ENCODE measurements at places on chromosomes 2 and 18.

GRCh38 chr2:112182581-112183034, 44.4 kb downstream of the FBLN7 start:
- DNase-seq = no peak

GRCh38 chr2:124501575-124502152, 476.6 kb downstream of the CNTNAP5 start:
- no peak for DNase-seq

DNA sequence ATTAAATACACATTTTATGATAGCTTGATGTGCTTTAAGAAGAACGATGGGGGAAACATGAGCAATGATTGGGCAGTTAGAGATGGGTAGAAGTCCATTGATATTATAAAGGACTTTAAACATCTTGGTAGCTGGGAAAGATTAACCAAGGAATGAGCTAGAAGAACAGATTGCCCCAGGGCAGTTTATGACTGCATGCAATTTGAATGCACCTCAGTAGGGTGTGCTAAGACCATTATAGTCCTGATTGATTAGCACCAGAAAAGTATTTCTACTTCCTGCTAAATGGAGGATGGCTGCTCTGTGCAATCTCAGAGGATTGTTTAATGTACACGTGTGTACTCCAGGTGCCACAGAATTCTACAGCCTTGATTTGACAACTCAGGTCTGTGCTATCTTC, 641.9 kb downstream of the CNTNAP5 start:
- DNase-seq = no peak

DNA sequence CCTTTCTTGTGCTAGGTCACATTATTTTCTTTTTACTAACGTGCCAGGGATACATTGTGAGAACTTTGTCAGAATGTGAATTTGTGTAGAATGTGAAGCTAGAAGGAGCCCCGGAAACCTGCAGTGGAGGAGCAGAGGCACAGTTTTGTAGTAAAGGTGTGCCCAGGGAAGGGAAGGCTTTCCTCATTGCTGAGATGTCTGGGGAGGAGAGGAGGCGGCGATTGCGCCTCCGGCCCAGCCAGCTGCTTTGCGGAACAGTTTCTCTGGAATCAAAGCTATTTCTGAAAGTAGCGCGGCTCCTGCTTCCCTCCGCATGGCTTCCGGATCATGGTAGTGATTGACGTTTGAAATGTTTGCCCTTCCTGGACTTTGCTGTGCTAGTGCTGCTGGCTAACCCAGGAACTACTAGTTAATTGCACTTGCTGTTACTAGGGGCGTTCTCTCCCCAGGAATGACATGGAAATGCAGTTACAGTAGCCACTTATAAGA, 83.1 kb upstream of the RBM44 start:
- no peak for DNase-seq

DNA sequence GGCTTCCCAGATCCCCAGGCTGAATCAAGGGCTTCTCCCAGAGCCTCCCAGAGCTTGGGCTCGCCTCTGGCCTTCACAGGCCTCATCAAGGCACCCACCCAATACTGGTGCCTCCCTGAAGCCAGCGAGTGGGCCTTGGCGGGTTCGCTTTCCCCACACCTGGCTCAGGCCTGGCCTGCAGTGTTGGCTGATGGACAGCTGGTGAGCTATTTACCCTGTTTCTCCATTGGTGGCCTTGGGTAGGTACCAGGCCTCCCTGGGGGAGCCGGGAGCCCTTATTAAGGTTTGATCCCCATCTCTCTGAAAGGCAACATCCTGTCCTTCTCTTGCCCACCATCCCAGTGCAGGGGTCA, 18.2 kb upstream of the DUSP2 start:
- no peak for DNase-seq

GRCh38 chr18:39591649-39592048, 2026.1 kb upstream of the CELF4 start:
- no peak for DNase-seq

DNA sequence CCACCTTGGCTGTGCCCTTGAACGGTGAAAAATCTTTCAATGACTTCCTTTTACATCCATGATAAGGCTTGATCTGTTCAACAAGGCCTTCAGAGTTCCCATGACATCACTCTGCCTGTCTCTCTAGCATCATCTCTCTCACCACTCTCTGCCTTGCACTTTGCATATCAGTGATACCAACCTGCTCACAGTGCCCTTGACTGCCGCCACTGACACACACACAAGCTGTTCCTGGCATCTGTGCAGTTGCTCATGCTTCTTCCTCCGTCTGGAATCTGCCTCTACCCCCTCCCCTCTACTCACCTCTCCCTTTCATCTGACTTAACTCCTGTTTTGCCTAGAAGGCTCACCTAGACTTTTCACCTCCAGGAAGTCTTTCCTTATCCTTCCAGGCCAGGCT, 79.1 kb upstream of the SEC11C start:
- no peak for DNase-seq

- no peak for DNase-seq
These were observed 16.0 kb downstream of the TET3 start for GRCh38 chr2:74000666-74001065.

- DNase-seq = no peak
These were observed 38.1 kb downstream of the TMEM37 start for GRCh38 chr2:119469661-119470297.

DNA sequence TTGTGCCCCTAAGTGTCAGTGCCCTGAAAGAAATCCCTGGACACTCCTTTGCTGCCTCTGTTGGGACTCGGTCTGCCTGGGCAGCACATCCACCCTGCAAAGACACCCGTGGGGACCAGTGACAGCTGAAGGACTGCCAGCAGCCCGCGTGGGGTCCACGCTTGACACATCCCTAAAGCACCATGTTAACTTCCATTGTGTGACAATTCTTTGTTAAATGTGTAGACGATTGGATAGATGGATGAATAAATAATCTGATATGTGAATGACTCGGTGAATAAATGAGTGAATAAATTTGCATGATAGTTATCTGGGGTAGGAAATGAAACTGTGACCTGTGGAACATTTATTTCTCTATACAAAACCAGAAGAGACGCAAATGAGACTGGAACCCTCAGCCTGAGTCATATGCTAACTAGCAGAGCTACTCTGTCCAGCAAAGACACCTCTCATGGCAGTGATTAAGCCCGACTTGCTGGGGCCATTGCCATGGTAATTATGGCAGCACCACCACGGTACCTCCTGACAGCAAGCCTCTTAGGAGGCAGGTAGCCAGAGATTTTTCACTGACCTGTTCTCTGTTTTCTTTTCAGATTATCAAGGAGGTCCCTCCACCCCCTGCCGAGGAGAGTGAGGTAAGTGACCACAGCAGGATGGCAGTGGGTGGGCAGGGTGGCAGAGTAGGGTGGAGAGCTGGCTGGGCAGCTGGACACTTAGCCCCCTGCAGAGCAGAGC, 156.8 kb downstream of the ANTXR1 start:
- peak; percentile 42 for DNase-seq

DNA sequence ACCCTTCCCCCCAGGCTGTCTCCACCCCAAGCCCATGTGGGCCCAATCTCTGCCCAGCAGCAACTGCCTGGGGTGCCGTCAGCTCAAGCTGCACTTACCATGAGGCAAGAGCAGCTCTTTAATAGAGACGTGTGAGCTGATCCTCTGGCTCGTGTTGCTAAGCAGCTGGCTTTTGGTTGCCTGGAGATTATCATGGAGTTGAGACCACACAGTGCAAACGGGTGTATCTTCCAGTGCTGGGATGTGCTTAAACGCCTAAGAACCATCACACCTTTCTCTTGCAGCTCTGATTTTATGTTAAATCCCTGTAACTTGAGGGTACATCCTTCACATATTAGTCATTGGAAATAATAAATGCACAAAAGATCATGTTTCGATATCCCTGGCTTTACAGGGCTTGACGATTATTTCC, 271.1 kb downstream of the PRKCE start:
- no peak for DNase-seq

DNA sequence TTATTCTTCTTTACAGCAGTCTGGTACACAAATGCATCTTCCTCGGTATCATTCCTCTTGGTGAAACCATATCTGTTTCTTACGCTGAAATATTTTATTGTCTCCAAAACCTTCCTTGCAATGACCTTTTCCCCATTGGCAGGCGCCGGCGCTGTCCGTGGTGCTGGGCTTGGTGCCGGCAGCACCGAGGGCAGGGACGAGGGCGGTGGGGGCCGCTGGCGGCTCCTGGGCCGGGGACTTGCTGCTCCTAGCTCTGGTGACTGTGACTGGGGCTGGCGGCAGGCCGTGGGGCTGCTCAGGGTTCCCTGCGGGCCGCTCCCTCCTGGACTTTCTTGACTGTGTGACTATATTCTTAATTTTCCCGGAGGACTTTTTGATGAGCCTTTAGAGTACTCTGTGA, 72.5 kb downstream of the GPR39 start:
- DNase-seq = no peak

DNA sequence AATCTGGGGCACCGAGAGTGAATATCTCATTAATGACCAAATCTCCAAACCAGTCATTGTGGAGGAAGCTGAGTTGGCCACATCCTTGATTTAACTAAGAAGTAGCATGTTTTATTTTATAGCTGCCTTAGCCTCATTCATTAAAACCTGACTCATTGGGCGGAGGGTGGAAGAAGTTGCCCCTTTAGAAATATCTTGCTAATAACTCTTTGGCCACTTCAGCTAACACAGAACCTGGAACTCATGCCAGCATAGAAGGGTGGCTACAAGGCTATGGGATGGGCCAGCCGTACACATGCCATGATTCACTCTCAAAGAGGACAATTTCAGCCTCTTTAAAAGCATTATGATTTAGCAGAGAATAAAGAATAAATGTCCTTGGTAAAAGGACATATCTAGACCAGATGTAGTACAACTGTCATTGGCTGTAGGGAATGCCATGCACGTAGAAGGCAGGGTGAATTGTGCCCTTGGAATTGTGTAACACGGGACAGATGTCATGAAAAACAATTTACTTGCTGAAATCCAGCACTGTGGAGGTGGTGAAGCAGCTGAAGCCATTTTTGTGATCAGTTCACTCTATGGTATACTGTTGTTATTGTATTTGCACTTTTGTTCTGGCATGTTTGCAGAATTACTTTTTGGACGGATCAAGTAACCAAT, 330.0 kb downstream of the PLCL1 start:
- peak; percentile 71 for DNase-seq

DNA sequence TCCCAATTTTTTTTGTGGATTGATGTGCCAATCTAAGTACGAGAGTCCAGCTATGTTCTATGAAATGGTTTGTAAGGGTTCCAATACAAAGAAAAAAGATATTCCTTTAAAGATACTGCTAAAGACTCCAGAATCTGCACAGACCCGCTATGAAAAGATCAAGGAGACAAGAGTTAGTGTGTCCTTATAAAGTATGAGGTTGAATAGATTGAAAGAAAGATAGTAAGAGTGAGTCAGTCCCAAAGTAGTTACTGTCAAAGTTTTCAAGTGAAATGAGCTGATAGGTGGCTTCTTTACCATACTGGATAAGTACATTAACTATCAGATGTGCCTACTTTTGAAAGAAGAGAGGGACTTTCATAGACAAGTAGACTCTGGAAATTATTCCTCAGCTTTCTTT, 17.9 kb upstream of the EHBP1 start:
- DNase-seq = no peak

GRCh38 chr2:169572189-169572588, 1.5 kb downstream of the FASTKD1 start:
- no peak for DNase-seq

GRCh38 chr2:18701981-18702380, 112.6 kb upstream of the NT5C1B start:
- DNase-seq = peak; percentile 26

- peak; percentile 11 for DNase-seq
These were observed 215.6 kb downstream of the HAUS1 start for GRCh38 chr18:46319783-46320182.

- peak; percentile 49 for DNase-seq
These were observed 4.8 kb downstream of the SOX11 start for GRCh38 chr2:5696945-5697521.

DNA sequence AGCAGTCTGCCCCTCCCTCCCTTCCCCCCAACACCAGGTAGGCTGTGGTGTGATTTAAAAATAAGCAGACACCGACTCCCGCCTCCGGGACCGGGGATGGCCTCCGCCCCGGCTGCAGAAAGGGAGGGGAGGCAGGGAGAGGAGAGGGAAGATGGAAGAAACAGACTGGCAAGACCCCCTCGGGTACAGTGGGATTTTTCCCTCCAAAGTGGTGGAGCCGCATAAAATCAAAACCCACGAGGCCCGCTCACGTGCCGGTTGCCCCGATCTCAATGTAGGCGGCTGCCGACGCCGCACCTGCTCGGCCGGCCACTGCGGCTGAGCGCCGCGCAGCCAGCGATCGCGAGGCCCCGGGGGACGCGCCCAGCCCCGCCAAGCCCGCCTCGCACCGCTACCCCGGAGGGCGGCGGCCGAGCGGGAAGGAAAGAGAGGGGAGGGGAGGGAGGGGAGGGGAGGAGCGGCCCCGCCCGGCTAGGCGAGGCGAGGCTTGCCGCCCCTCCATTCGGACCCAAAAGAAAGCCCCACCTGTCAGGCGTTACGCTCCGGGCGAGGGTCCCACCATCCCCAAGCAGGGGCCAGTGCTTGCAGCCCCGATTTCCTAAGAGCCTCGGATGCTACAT, 811 bp downstream of the ADD2 start:
- no peak for DNase-seq

DNA sequence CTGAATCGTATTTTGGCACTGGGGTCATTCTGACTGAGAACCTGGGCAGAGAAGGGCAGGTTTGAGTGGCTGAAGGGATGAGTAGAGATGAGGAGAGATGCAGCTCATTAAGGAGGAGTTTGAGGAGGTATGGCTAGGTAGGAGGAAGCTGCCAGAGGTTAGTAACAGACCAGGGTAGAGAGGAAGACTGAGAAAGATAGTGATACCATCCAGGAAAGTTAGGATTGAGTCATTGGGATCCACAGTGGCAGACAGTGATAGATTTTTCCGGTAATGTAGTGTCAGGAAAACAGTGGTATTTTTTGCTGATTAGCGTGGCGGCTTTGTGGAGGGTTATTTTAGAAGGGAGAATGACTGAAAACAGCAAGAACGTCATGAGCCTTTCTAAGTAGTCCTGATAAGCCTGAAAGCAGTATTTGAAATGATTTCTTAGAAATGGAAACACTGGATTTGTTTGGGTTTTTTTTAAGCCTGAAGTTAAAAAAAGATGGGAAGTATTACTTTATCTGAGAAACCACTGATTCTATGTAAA, 65.6 kb upstream of the STON1 start:
- DNase-seq = no peak

GRCh38 chr18:25175558-25176517, 176.1 kb downstream of the ZNF521 start:
- no peak for DNase-seq

GRCh38 chr2:20177556-20178248, 47.2 kb downstream of the SDC1 start:
- no peak for DNase-seq

GRCh38 chr2:105796131-105796638, 51.5 kb downstream of the NCK2 start:
- DNase-seq = no peak

GRCh38 chr2:209413311-209414014, 10.4 kb upstream of the MAP2 start:
- DNase-seq = no peak
